ENCODE measurements at places on chromosomes 3 and 15.

- no peak for DNase-seq
Observed at GRCh38 chr15:35657679-35658311, 111.8 kb upstream of the DPH6 start.

GRCh38 chr3:136919799-136920580 is 37.8 kb upstream of the IL20RB start:
- DNase-seq, result no peak

- no peak for DNase-seq
Observed at GRCh38 chr3:177860184-177860583, 662.9 kb upstream of the TBL1XR1 start.

GRCh38 chr3:16908896-16909295 is 24.1 kb downstream of the PLCL2 start:
- no peak for DNase-seq

DNA sequence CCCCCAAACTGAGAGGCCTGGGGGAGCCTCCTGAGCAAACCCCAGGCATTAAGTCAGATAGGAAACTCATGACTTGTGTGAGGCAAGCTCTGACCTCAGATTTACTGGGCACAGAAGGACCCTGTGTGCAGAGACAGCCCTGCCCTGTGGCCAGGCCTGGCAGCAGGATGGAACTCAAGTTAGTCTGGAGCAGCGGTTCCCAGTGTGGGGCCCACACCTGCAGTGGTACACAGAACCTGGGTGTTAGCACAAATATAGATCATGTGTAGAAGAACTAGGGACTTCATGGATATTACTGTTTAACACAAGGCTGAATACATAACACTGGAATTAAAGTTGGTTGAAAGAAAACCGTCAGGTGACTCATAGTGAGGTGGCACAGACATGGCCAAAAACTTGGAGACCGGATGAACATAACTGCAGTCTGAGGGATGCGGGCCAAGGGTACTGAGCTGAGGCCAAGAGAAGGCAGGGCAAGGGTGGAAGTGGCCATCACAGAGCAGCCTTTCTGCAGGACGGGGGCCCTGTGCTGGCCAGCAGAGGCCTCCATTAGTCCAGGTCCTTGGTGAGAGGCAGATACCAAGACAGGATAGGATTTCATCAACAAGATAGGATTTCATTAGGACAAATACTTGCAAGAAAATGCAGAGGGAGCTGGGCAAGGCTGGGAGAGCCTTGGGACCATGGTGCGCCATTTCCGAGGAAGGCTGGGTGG is 40.9 kb downstream of the IRAK2 start:
- DNase-seq, result peak; percentile 71

DNA sequence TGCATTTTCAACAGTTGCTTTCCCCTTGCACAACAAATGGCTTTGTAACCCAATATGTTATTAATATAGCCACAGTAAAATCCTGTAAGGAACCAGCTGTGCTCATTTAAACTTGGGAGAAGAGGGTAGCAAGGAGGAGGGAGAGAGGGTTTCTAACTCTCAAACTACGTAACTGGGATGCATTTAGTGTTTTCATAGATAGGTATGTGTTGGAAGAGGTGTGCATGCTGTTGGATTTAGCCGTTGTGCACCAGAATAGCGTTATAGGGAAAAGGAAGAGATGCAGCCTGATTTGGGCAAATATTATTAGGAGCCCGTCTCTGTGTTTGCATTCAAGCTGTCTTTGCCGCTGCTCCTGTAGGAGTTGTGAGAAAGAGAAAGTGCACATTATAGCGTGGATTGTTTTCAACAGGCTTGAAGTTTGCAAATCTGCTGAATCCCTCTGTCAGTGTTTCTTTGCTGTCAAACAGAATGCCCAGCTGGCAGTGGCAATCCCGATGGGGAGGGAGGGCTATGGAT is 39.4 kb downstream of the ARPP21 start:
- no peak for DNase-seq

- DNase-seq, result no peak
Observed at GRCh38 chr3:44252332-44252959, 10.8 kb downstream of the TOPAZ1 start.

- DNase-seq, result no peak
Observed at GRCh38 chr3:127003601-127004280, 20.8 kb downstream of the PLXNA1 start.

- DNase-seq, result no peak
Observed at GRCh38 chr15:85112997-85113396, 131.3 kb downstream of the PDE8A start.

DNA sequence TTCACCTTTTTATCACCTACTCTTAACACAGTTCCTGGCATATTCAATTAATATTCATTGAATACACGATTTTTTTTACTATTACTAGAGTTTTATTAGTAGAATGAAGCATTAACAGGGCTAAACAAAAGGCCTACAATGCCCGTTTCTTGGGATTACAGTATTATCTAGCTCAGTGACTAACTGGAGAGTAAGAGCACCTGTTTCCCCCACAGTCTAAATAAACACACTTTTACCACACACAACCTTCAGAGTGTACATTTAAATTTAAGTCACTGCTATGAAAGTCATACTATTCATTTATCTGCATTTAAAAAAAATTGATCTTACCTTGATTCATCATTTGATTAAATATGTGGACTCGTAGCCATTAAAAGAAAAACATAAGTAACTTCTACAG is 74.8 kb downstream of the PLOD2 start:
- DNase-seq, result no peak

DNA sequence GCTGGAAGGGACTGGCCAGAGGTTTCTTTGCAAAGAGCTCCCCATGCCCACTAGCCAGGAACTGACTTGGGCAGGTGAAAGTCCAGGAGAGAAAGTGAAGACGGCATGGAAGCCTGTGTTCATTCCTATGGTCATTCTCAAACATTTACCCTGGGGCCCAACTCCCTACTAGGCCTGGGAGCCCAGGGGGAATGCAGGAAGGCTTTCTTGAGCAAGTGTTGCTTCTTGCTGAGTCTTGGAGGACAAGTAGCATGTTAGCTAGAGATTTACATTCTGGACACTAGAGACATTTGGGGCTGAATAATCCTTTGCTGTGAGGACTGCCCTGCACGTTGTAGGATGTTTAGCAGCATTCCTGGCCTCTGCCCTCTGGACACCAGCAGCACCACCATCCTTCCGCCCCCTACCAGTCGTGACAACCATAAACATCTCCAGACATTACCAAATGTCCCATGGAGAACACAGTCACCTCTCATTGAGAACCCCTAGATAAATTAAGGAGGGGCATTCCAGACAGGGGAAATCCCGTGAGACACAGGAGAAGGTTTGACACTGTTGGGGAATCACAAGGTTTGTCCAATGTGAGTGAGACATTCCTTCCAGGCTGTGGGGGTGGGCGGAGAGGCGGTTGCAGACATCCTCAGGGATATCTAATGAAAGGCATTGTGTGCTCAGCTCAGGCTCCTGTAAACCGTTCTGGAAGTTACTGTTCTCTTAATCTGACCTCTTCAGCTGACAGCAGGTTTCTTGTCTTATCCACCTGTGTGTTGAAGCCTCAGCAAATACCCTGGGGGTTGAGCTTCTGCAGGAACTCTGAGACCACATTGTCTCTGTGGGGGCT is 236.2 kb downstream of the TLE3 start:
- no peak for DNase-seq

DNA sequence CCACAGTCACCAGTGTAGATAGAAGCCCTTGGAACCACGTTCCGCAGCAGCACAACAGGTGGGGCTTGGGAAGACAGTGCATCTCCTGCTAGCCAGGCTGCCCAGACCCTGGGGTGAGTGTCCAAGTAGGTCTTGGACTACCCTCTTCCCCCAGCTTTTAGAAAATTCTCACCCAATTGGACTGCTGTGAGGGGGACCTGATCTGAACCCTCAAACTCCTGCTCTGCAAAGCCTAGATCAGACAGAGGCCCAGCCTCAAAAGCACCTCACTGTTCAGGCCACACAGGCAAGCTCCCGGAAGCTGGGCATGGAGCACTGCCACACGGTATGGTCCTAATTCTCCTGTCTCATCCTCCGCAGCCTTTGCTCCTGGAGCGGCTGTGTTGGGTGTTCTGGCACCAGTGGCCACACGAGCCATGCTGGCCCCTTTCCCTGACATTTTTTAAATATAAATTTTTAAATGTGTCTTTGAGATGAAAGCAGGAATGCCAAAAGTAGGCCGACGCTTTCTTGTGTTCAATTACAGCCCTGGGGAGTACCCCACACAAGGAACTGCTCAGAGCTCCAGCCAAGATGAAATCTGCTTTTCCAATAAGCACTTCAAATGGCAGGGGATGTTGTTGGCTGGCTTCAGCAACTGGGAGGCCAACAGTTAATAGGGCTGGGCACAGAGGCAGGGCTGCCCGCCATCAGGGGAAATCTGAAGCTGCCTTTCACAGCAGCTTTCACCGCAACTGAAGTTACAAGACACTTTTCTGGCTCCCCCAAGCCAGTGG is 40.9 kb downstream of the CPN2 start:
- DNase-seq, result no peak

- DNase-seq, result no peak
Observed at GRCh38 chr3:80543154-80543553, 775.4 kb upstream of the ROBO1 start.

- no peak for DNase-seq
Observed at GRCh38 chr3:23647706-23648258, 158.0 kb upstream of the UBE2E1 start.

DNA sequence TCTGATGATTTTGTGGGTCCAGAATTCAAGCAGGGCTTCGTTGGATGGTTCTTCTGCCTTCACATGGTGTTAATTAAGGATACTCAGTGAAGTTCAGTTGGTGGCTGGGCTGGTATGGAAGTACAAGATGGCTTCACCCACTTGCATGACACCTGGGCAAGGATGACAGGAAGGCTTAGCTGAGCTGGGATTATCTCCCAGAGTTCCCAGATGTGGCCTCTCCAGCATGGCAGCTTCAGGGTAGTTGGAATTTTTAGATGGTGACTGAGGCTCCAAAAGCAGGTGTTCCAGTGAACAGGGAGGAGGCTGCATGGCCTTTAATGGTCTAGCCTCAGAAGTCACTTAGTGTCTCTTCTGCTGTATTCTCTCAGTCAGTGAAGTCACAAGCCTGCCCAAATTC is 135.5 kb downstream of the THRB start:
- DNase-seq, result no peak

GRCh38 chr15:65399997-65400396 is 22.2 kb upstream of the IGDCC3 start:
- DNase-seq, result no peak

- peak; percentile 19 for DNase-seq
Observed at GRCh38 chr3:149474250-149474817, at the start of gene TM4SF4. TSS of gene TM4SF4 (plus strand) at chr3:149474697. CDS start at chr3:149474878, 181 bp downstream.

DNA sequence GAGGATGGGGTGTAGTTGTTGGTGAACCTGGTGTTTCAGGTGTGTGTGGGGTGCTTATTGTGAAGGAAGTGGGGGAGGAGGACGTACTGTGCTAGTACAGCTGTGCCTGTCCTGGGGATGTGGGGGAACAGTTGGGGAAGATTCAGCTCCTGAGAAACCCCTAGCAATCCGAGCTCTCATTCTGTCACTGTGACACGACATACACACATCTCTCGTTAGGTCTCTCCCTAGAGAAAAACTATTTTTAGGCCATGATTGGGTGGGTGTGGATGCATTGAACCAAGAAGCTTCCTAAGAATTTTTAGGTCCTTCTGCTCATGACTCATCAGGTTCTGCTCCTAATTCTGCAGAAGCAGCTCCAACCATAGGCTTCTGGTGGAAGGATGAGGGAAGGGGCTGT is 54.3 kb downstream of the SLC30A4 start:
- DNase-seq, result no peak

- no peak for DNase-seq
Observed at GRCh38 chr15:69131362-69132220, 28.8 kb upstream of the GLCE start.

GRCh38 chr3:23712656-23713559 is 92.8 kb upstream of the UBE2E1 start:
- no peak for DNase-seq

- no peak for DNase-seq
Observed at GRCh38 chr3:143171141-143171980, 51.8 kb downstream of the CHST2 start.

All from LoVo (cell line).